ENCODE measurements at places on chromosomes 1 and 21.

DNA sequence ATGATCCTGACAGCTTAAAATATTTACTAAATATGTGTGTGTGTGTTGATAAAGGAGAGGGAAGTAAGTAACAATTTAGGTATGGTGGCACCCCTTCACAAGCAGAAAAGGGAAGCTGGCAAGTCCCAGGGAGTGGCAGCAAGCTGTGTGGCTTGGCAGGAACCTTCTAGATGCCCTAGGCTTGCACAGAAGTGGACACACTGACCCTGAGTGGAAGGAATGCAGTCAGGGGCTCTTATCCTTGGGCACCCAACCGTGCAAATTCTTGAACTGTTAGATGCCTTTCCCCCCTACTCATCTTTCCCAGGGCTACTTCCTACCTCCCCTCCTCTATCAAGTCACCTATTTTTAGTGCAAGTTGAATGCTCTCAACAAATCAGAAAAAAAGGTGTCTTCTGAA is 18.9 kb downstream of the ACP6 start:
- DNase-seq, result no peak

- no peak for DNase-seq
These were observed 402.4 kb downstream of the USH2A start for GRCh38 chr1:216020743-216021345.

- no peak for DNase-seq
These were observed 175.0 kb downstream of the SMYD3 start for GRCh38 chr1:246332078-246332477.

- no peak for DNase-seq
These were observed 36.4 kb downstream of the ZNF496 start for GRCh38 chr1:247295274-247295684.

- no peak for DNase-seq
These were observed 257.1 kb upstream of the GREM2 start for GRCh38 chr1:240869071-240869470.

All from substantia nigra (tissue), 51 donors.